ENCODE measurements at places on chromosomes 5 and 9. TPM values are rescaled to one million over a fixed set of nuclear protein-coding genes. Genes with fewer than 3 reads are reported as not detected.

The HCN1 gene
- total RNA-seq = not detected

The CATSPER3 gene
- not detected for total RNA-seq

The PTPRD gene
- total RNA-seq = 19.8 TPM

The IQGAP2 gene
- total RNA-seq = 2.9 TPM
